ENCODE measurements at places on chromosomes 16 and 17. TPM values are rescaled to one million over a fixed set of nuclear protein-coding genes. Genes with fewer than 3 reads are reported as not detected.

HSD11B2 gene
- total RNA-seq = not detected

GRCh38 chr17:78769196-78769773 is 12.8 kb downstream of the CYTH1 start:
- no peak for DNase-seq

DNA sequence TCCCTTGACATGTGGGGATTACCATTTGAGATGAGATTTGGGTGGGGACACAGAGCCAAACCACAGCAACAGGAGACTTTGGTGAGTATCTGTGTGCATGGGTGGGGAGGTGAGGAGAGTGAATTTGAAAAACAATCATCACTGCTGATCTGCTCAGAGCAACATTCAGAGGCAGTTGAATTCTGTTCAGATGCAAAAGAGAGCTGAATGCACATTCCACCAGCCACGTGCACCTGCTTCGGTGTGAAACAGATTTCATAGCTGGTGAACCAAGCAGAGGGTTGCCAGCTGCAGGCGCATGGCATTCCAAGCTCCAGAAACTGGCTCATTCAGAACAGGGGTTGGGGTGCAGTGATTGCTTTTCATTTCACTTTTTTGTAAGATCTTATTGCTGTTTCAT is 233.1 kb upstream of the FOXF1 start:
- no peak for DNase-seq

SLC2A4 gene
- total RNA-seq = not detected

- DNase-seq = no peak
Observed at GRCh38 chr17:68381076-68381900, 76.0 kb downstream of the WIPI1 start.

GRCh38 chr16:12646098-12646489 is 157.6 kb downstream of the CPPED1 start:
- peak; percentile 10 for DNase-seq

- DNase-seq = no peak
Observed at GRCh38 chr16:80670170-80670865, 129.5 kb downstream of the DYNLRB2 start.

GRCh38 chr17:68843522-68843921 is 111.7 kb downstream of the ABCA8 start:
- DNase-seq = no peak

- no peak for DNase-seq
Observed at GRCh38 chr17:36813957-36814563, 123.2 kb upstream of the LHX1 start.

DNA sequence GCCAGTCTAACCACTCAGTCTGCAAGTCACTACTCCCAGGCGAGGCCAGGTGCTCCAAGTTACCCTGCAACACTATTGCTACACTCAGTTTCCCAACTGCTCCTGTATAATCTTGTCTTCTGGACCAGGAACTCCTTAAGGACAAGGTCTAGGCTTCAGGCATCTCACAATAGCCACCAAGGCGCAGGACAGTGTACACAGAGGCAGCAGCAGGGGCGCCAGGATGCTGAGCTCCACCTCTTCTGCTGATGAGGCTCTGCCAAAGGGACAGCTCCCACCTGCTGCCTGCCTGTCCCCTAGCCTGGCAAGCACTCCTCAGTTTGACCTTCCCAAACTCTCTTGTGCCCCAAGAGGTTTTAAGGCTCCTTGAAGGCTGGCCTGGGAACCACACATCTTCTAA is 3.4 kb downstream of the SLC25A11 start:
- DNase-seq = no peak

FUS gene
- 66.1 TPM for total RNA-seq

- no peak for DNase-seq
Observed at GRCh38 chr16:53998024-53998810, 288.4 kb downstream of the IRX3 start.

DNA sequence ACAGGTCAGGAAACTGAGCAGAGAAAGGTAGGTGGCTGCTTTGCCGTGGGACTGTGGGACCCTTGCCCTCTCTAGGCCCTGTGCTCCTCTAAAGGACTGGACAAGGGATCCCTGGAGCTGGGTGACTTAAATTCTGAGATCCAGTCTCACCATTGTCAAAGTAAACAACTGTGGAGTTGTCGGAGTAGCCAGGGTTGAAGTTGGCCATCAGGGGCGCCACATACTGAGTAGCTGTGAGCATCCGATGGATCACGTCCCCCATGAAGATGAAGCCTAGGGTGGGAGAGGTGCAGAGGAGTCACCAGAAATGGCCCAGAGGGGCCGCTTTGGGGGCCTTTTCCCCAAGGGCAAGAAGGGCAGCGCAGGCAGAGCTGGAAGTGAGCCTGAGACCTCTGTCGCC is 43.5 kb downstream of the PLXDC1 start:
- no peak for DNase-seq

CLEC18C gene
- not detected for total RNA-seq

GRCh38 chr16:11880007-11880406 is 28.7 kb upstream of the RSL1D1 start:
- DNase-seq = no peak

- DNase-seq = no peak
Observed at GRCh38 chr17:12521416-12521815, 144.3 kb upstream of the MYOCD start.

RSKR gene
- 5.1 TPM for total RNA-seq

GRCh38 chr17:42901535-42902229 is 1.1 kb downstream of the G6PC1 start:
- no peak for DNase-seq

DNA sequence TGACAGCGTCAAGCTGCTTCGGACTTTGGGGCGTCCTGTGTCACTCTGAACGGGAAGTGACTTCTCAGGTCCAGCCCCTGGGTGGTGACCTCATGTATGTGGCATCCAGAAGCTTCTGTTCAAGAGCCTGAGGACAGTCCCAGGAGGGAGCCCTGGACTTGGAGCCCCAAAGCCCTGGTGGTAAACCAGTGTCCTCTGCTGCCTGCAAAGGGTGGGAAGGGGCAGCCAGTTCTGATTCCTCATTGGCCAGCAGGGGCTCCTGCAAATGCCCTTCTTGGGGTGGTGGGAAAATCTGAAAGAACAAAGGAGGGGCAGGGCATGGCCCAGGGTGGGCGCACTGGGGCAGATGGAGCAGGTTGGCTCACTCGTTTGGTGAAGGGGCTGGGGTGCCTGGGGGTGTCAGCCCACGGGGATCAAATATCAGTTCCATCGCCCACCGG is 1.6 kb downstream of the OSGIN1 start:
- DNase-seq = no peak

GRCh38 chr17:81302861-81303333 is 7.8 kb upstream of the SLC38A10 start:
- no peak for DNase-seq

GRCh38 chr17:72191921-72192799 is 71.3 kb downstream of the SOX9 start:
- no peak for DNase-seq

- DNase-seq = no peak
Observed at GRCh38 chr16:48734220-48734619, 124.2 kb upstream of the N4BP1 start.

- no peak for DNase-seq
Observed at GRCh38 chr16:78900044-78900811, 700.3 kb downstream of the MAF start.

GRCh38 chr17:61404913-61405685 is 5.5 kb downstream of the TBX2 start:
- DNase-seq = no peak

- no peak for DNase-seq
Observed at GRCh38 chr17:69757688-69758430, 317.2 kb upstream of the KCNJ16 start.

HYDIN gene
- total RNA-seq = not detected

GRCh38 chr16:65846210-65846602 is 520.3 kb upstream of the CDH5 start:
- DNase-seq = no peak

TMEM132E gene
- not detected for total RNA-seq

DNA sequence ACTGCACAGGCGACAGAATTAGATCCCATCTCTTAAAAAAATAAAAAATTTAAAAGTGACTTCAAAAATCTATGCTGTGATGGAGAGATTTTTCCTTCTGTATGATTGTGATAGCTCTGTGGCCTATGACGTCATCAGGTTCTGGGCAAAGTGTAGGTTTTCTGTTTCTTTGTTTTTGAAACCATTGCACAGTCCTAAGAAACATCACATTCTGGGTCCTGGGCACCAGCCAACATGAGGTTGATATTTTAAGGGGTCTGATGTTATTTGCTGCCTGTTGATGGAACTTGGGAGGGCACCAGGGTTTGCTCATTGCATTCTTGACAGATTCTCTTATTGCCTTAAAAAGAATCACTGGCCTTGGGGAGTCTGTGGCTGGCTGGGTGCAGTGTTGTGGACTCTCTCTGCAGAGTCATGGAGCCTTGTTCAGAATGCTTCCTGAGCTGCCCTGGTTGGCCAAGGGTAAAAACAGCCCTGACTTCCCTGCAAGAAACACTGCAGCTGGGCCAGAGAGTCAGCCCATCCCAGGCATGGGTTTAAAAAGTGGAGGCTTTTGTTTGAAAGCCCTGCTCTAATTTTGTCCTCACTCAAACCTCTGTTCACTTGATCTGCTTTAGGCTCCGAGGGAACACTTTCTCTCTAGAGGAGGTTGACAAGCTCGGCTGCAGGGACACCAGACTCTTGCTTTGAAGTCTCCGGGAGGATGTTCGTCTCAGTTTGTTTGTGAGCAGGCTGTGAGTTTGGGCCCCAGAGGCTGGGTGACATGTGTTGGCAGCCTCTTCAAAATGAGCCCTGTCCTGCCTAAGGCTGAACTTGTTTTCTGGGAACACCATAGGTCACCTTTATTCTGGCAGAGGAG is 10.5 kb upstream of the CYLD start:
- DNase-seq = no peak

KRTAP4-5 gene
- total RNA-seq = not detected

DNA sequence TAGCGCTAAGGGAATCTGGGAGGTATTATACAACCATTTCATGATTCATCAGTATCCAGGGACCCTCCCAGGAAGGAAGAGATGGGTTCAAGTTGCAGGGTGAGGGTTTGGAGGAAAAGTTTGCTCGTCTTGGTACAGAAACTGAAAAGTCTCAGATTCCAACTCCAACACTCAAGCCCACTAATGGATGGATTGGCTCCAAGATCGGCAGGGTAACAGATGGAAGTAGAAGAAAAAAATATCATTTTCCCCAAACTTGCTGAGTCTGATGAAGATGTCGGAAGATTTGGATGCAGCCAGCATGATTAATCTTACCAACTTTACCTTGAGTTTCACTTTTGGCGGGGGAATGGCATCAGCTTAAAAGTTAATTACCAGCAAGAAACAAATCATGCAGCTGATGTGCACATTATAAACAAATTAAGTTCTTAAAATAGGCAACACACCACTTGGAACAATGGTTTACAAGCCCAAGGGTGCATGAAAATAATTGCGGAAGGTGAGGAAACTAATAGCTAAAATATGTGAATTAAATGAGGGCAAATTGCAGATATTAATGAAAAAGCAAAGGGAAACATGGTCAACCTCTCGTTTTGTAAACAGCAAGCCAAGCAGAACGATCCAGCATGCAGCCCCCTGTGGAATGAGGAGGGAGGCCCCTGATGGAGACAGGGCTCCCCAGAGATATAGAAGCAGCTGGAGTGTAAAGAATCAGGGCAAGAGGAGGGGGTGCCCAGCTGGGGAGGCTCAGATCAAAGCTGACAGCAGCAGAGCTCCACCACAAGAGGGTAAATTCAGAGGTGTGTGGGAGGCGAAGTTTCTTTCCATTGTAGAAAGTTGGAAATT is 44.1 kb upstream of the GRIN2A start:
- DNase-seq = no peak

FTSJ3 gene
- 35.5 TPM for total RNA-seq

- DNase-seq = no peak
Observed at GRCh38 chr16:54340531-54340930, 53.9 kb upstream of the IRX3 start.

HNF1B gene
- total RNA-seq = 0.99 TPM

DNA sequence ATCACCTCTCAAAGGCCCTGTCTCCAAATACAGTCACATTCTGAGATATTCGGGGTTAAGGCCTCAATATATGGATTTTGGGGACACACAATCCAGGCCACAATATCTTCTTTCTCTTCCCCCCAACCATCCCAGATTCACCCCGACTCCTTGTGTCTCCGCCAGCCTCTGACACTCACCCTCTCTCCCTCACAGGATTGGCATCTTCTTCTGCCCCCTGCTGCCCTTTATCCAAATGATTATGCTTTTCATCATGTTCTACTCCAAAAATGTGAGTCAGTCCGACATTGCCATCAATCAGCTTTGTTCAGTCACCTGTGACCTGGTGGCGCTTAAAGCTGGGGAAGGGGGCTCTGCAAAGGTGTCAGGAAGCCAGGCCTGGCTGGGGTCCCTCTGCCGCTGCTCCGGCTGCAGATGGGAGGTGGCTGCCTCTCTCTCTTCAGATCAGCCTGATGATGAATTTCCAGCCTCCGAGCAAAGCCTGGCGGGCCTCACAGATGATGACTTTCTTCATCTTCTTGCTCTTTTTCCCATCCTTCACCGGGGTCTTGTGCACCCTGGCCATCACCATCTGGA is 35.1 kb downstream of the GDE1 start:
- no peak for DNase-seq

TPSB2 gene
- total RNA-seq = not detected

DNA sequence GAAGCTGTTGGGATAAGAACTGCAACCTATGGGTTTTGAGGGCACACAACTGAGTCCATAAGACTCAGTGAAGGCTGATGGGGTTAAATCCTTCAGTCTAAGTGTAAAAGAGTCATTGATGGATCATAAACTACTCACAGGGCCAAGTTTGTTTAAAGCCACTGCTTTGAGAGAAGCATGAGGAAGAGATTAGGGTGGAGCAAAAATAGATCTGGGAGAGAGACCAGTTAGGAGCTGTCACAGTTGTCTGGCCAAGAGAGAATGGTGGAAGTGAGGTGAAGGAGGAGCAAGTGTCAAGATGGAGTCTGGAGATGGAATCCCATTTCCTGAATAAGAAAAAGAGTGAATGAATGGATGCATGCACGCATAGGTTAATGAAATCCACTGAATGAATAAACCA is 379.1 kb upstream of the CDH11 start:
- DNase-seq = no peak

DNA sequence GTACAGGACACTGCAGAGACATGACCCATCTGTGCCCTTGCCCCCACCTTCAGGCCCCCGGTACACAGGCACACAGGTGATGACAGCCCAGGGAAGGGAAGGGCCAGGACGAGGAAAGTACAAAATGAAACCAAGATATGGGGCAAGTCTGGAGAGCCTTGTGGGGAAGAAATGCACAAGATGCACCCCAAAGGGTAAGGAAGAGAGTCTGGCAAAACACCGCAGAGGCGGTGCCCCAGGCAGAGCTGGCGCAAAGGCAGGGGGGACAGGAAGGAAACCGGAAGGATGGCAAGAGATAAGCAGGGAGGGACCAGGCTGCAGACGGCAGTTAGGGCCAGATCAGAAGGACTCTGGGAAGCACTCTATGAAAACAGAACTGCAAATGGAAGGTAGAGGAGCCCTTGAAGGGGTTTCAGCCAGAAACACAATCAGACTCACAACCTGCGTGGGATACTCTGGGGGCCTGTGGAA is 81.4 kb downstream of the SLC39A11 start:
- no peak for DNase-seq

All from glomerular endothelial cell (primary cell).